Esophagus muscularis mucosa (tissue), 4 donors: ENCODE measurements at places on chromosomes 7 and 10. TPM values are rescaled to one million over a fixed set of nuclear protein-coding genes. Genes with fewer than 3 reads are reported as not detected.

DNA sequence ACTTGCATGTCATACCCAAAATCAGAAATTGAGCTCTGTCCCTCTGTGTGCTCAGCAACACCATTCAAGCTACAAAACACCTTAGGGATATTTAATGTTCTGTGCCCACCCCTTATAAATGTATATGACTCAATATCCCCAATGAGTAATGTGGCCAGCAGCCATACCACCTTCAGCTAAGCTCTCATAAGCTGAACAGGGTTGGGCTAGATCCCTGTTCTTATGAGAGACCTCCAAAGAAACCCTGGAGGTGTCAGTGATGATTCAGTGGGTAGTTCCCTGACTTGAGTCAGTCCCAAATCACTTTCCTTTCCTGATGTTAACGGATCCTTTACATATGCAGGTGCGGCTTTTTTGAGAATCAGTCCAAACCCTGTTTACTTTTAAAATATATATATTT, 253.8 kb downstream of the CREB5 start:
- DNase-seq = no peak

DNA sequence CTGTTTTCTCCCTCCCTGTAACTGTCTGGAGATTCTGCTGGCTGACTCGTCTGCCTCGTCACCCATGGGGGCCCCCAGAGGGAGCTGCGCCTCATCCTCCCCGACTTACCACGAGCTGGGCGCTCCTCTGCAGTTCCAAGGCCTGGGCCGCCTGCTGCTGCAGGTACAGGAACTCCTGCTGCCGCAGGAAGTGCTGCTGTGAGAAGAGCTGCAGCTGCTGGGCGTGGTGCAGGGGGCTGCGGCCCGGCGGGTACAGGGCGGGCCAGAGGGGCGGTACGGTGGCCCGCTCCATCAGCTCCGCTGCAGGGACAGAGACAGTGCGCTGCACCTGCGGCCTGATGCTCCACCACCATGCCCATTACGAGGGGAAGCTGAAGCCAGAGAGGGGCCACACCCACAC, 47.7 kb downstream of the TNRC18 start:
- no peak for DNase-seq

Gene SPDYE11
- total RNA-seq = not detected

Gene OAT
- total RNA-seq = 169 TPM

- DNase-seq = no peak
These were observed 15.2 kb downstream of the PALD1 start for GRCh38 chr10:70493660-70494234.

Gene COL17A1
- total RNA-seq = 0.29 TPM

DNA sequence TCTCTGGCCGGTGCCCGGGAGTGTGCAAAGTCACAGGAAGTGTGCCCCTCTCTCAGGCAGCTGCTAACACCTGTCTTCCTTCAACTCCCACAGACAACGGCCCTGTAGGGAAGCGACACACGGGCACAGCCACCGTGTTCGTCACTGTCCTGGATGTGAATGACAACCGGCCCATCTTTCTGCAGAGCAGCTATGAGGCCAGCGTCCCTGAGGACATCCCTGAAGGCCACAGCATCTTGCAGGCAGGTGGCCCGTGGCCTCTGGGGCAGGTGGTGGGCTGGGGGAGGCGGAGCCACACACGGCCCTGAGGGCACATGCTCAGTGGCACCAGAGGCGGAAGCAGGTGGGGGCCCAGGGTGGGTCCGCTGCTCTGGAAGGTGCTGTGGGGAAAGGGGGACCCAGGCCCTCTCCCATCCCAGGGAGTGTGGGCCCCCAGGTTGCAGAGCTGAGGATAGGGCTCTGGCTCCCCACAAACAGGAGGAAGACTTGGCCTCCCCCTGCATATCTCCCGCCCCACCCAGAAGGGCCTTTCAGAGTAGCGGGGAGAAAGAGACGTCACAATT, 6.9 kb downstream of the C10orf105 start:
- DNase-seq = no peak

Gene DNAH11
- 8.7 TPM for total RNA-seq

DNA sequence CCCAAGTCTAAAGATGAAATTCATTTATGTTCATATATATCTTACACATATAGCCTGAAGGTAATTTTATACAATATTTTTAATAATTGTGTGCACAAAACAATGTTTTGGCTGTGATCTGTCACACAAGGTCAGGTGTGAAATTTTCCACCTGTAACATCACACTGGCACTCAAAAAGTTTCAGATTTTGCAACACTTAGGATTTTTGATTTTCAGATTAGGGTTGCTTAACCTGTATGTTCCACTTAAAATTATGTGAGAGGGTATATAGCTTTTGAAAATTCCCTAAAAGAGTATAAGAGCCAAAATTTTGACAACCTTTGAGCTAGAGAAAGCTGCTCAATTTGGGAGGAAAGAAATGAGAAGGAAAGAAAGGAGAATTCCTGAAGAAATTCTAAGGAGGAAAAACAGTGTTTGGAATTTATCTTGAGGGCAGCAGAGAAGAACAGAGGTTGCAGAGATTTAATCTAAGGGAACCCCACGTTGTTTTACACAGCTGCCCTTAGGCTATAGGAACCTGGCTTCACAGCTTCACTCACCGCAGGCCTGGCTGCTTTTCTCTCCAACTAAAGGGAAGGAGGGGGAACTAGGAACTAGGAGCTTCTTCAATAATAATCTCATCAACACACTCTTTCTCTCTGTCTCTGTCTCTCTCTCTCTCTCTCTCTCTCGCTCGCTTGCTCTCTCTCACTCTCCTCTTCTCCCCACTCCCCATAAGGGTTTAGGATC, 8.5 kb downstream of the VOPP1 start:
- no peak for DNase-seq

DNA sequence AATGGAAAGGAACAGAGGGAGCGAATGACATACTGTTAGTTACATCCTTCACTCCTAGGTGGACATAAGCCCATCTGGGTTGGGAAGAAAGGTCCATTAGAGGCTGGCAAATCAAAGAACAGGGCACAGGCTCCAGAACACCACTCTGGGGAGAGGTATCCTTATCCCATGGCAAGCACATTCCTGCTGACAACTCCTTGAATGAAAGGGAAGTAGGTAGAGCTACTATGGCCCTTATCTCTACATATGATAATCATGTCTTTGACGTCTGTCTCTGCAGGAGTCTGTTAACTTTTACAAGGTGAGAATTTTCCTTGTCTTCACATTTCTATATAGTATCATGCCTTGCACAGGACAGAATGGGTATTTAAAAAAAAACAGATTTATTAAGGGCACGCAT, 10.4 kb downstream of the DENND11 start:
- no peak for DNase-seq

Gene MCM7
- total RNA-seq = 35.3 TPM

Gene CPA2
- total RNA-seq = not detected

DNA sequence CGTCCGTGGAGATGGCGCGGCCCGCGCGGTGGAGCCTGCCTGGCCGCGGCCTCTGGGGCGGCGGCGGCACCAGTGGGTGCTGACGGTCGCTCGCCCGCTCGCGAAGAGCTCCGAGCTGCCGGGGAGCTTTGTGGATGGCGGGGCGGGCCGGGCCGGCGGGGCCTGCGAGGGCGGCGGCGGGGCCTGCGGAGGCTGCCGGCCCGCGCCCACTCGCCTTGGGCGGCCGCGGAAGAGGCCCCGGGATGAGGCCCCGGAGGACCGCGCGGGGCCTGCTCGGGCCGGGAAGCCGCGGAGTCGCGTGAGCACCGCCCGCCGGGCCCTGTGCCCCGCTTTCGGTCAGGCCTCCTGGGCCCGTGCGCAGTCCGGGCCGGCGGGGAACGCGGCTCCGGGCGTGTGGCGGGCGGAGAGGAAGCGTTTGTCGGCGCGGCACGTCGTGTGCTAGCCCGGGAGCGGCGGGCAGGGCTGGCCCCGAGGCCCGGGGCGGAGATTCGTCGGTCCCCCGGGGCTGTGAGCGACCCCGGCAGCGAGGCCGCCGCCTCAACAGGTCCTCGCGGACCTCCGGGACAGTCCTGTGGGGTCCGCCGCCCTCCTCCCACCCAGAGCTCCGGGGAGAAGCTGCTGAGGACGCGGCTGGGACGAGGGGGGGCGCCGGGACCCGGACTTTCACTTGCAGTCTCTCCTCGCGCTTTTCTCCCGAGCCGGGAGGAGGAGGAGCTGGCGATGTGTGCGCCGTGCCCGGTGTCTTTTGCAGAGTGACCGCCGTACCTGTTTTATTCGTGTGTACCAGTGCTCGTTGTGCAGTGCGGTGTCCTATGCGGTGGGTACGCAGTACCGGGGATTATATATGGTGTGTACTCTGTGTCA, 578 bp downstream of the ZMYND11 start:
- peak; percentile 92 for DNase-seq

- no peak for DNase-seq
These were observed 138.9 kb upstream of the LYZL1 start for GRCh38 chr10:29150010-29150409.

Gene COL13A1
- 2.0 TPM for total RNA-seq

DNA sequence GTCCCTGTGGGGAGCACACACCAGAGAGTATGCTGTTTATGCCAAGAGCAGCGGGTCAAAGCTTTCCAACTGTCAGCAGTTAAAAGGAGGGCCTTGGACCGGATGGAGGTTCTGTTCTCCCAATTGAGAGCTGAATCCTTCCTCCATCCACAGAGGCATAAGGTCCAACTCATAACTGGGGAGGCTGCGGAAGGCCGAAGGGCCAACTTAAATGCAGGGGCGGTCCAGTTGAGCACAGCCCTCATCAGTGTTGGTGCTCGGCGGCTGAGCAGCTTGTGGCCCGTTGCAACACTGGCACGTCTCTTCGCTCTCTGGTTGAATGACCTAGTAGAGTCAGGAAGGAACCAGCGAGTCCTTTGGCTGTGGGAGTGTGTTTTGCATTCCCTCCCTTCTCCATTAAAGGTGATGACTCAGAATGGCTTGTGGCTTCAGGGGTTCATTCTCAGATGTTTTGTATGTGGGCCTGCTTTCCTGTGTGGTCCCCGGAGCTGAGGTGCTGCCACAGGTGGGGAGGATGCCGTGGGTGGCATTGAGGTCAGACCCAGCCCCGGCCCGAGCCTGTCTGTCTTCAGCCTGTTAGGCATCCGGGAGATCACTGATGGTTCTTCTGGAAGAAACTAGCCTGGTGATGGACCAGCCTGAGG, 44.8 kb upstream of the DMBT1 start:
- no peak for DNase-seq

DNA sequence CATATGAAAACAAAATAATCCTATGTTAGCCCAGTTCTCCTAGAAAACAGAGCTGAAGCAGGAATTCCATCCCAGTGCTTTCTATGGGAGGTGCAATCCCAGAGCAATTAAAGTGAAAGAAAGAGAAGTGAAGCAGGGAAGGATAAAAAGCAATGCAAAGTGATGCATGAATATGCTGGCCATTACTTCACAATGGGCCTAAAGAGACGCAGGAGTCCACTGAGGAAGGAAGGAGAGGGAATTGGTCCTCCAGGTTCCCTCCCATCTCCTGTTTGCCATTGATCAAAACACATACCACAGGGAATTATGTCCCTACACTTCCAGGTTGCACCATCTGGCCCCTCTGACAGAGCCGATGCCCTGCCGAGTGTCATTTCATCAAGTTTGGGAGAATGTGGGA, 392.2 kb upstream of the NFE2L3 start:
- no peak for DNase-seq

GRCh38 chr10:133039107-133039802, 48.5 kb upstream of the ADGRA1 start:
- DNase-seq = no peak

Gene UCN3
- not detected for total RNA-seq

Gene ITPRID1
- total RNA-seq = not detected

- DNase-seq = no peak
These were observed 36.6 kb upstream of the BHLHA15 start for GRCh38 chr7:98174334-98175259.

DNA sequence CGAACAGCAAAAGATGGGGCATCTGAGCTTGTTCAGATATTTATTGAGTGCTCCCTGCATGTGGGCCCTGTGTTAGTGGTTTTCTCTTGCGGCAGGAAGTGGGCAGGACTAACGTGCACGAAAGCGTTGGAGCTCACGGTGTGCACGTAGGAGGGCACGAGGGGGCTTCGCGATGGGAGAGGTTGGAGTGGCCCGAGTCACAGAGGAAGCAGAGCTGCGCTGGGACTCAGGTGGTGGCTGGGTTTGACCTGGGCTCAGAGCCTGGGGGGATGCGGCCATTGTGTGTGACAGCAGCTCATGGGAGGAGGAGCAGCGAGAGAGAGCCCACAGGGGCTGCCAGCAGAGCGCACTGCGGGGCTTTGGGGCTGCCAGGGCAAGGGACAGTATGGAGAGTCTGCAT, 7.7 kb downstream of the ZSCAN25 start:
- peak; percentile 84 for DNase-seq

GRCh38 chr7:141649865-141650634, 51.9 kb downstream of the DENND11 start:
- no peak for DNase-seq

Gene CYP26C1
- total RNA-seq = under 0.01 TPM

DNA sequence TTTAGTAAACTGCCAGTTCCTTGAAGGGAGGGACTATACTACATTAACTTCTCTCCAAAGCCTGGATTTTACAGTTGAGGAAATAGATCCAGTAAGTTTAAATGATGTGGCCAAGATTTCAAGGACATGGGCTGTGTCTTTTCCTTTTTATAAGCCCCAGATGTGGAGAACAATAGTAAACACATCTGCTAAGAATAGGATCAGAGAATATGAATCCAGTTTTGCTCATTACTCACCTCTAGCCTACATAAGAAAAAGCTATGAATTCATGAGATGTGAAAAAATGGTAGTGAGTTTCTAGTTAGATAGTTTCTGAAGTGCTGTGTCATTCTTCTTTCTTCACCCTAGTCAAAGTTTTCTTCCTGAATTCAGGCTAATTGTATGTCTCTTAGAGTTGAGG, 38.6 kb downstream of the MAGI2 start:
- no peak for DNase-seq

Gene TEX36
- total RNA-seq = not detected

Gene CTAGE6
- 1.7 TPM for total RNA-seq

- no peak for DNase-seq
These were observed 255.0 kb upstream of the SEMA3C start for GRCh38 chr7:81173766-81174281.
